ENCODE measurements at places on chromosomes 2 and 18. TPM values are rescaled to one million over a fixed set of nuclear protein-coding genes. Genes with fewer than 3 reads are reported as not detected.
A peak's percentile ranks its signal among the peaks of the same experiment; 100 is the strongest.

GRCh38 chr18:65753520-65753919, 2.7 kb downstream of the CDH7 start:
- DNase-seq: no peak

DNA sequence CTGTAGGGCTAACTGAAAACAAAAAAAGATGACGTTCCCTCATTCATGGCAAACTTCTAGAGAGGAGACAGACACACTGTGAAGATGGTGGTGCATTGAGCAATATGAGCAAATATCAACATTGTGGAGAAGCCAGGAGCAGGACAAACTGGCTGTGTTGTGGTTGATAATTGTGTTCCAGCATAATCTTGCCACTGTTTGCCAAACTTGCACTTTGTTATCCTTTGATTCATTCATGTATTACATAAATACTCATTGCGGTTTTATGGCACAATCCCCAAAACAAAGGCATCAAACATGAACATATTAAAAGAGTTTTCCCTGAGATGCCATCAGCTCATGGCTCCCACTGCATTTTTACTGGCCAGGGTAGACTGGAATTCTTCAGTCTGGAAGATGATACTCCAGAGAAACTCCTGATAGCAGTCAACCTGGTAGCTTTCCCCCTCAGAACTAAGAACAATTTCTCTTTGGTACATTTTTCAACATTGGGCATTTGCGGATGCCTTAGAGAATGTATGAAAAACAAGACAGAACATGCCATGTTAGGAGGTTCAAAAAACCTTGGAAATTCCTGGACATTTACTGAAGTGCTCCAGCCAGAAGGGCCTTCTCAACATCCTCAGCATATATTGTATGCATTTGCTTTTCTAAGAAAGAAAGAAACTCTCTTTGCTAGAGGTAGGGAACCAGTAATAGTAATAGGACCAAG, 487.4 kb upstream of the CELF4 start:
- DNase-seq: no peak

GRCh38 chr18:47863041-47863440, 67.4 kb downstream of the SMAD2 start:
- peak; percentile 20 for DNase-seq

DNA sequence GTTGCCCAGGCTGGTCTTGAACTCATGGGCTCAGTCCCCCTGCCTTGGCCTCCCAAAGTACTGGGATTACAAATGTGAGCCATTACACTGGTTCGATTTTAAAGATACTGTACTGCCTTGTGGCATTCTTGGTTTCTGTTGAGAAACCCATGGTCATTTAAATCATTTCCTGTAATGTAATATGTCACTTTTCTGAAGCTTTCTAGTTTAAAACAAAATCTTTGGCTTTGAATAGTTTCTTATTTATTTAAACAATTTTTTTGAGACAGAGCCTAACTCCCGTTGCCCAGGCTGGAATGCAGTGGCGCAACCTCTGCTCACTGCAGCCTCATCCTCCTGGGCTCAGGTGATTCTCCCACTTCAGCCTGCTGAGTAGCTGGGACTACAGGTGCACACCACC, 8.9 kb downstream of the ZNF512 start:
- no peak for DNase-seq

DNA sequence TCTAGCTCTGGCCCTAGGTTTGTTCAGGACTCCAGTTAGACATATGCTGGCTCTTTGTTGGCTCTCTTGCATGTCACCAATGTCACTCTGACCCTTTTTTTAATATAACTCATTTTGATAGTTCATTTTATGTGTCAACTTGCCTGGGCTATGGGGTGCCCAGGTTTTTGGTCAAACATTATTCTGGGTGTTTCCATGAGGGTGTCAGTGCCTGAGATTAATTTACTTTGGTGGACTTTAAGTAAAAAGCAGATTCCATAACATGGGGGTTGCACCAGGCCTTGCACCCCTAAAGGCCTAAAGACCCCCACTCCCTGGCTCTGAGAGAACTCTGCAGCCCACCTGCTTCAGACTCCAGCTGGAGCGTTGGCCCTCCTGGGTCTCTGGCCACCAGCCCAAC, 48.1 kb upstream of the SNTG2 start:
- no peak for DNase-seq

- no peak for DNase-seq
Observed at GRCh38 chr2:203734276-203734983, 28.0 kb downstream of the CD28 start.

GRCh38 chr2:233445152-233445830, 91.0 kb downstream of the DGKD start:
- DNase-seq: no peak

- DNase-seq: no peak
Observed at GRCh38 chr18:74457725-74458421, 765 bp upstream of the DIPK1C start.

- DNase-seq: peak; percentile 37
Observed at GRCh38 chr2:221554769-221555493, 17.2 kb downstream of the EPHA4 start.

GRCh38 chr2:23146011-23146410, 239.0 kb upstream of the KLHL29 start:
- no peak for DNase-seq

- DNase-seq: no peak
Observed at GRCh38 chr2:86239326-86239725, 40.1 kb downstream of the MRPL35 start.

- DNase-seq: peak; percentile 92
Observed at GRCh38 chr2:189287982-189288521, 108.5 kb upstream of the COL5A2 start.

DNA sequence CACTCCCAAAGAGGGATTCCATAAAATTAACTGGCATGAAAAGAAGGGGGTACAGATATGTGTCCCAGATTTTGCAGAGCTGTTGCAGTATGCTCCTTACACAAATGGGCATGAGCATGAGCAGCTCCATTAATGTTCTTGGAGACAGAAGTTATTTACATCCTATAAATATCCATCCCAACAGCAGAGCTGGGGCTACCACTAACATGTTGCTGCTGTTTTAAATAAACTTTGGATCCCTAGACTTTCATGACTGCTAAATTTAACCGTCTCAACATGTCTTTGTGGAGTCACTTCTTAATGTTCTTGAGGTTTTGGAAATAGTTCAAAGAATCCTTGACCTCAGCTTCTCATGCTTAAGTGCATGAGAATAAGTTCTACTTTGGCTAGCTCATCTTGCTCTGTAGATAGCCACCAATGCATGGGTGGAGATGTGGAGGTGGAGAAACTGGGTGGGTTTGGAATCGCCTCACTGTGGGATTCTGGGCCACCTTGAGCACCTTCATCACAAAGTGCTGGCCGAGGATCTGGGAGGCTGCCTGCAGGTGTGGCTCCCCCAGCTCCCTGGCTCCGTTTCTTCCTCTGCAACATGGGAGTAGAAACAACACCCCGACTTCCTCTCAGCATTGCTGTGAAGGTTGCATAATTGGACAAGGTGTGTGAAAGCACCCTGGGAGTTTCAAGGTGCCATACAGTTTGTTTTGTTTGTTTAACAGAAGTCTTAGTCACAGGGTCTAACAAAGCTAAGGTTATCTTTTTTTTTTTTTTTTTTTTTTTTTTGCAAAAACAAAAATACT, 307.2 kb downstream of the MYCN start:
- DNase-seq: no peak

- DNase-seq: peak; percentile 82
Observed at GRCh38 chr2:53202063-53202462, 565.5 kb upstream of the CHAC2 start.

DNA sequence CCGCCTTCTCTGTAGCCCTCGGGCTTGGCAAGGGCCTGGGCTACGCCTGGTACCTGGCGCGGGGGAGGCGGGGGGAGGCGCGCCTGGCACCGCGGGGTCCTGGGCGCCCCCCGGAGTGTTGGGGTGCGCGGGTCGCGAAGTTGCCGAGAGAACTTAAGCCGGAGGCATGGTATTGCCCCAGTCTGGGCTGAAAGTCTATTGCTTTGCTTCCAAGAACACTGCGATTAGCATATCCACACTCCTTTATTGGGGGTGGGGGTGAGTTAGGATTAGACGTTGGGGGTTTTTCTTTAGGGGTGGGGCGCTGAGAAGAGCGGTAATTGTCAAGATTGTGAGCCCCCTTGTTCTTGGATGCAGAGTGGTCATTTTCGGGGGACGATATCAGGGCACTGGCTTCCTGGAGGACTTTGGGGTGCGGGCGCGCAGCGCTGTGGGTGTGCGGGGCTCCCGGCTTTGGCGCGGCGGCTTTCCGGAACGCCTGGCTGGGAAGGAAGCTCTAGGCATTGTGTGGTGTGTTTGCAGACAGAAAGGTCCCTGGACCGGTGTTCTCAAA, 798 bp downstream of the TANC1 start:
- no peak for DNase-seq

- DNase-seq: no peak
Observed at GRCh38 chr2:226439337-226439736, 360.3 kb downstream of the IRS1 start.

GRCh38 chr2:192960945-192961344, 766.2 kb upstream of the TMEFF2 start:
- peak; percentile 2 for DNase-seq

DNA sequence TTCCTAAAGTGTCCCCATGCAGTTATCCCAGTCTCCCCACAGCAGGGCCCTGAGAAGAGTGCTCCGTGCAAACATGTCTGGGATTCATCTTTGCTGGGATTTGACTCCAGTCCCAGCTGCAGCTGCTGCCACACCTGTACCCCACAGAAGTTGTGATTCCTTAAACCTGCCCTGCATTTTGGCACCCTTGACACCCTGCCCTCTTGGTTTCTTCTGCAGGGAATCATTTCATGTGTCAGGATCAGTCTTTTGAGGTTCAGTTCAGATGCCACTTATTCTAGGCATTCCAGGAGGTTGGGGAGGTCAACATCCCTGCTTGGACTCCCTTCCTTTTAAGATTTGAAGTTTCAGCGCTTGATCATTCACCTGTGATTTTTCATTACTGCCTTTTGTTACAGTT, 108.3 kb downstream of the SPTBN1 start:
- no peak for DNase-seq

- DNase-seq: no peak
Observed at GRCh38 chr2:113050921-113051895, 1.5 kb downstream of the IL36B start.

GRCh38 chr2:10654069-10654468, 35.7 kb downstream of the NOL10 start:
- DNase-seq: peak; percentile 31

DNA sequence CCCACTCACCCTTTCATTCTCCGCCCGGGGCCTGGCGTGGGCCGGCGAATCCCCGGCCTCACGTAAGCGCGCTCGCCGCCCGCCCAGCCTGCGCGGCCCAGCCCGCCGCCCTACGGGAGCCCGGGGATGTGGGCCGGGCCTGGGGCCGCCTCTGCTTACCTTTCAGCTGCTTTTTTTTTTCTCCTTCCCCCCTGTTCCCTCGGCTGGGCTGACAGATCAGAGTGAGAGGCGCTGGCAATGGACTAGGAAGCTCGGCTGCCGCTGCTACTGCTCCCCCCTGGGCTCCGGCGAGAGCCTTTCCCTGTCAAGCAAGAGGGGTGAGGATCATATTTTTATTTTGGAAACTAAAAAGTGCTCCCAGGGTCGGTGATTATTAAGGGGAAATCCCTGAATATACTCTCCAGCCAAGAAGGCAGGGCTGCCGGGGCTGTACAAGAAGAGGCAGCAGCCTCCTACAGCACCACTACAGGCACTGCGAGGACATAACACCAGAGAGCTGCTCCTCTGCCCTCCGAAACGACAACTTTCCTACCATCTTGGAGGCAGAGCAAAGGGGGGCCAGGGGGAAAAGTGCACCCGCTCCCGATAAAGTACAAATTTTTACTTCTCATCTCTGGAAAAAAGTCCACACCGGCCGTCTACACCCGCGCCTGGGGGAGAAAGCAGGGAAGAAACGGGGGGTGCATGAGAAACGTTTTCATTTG, at the start of gene INO80D:
Gene INO80D (minus strand): TSS at position 433 of the 704 bp plus-strand sequence. CDS start 23,158 bp downstream, outside the sequence.
- DNase-seq: peak; percentile 86

GRCh38 chr18:8005870-8006569, 438.9 kb downstream of the PTPRM start:
- DNase-seq: no peak

DNA sequence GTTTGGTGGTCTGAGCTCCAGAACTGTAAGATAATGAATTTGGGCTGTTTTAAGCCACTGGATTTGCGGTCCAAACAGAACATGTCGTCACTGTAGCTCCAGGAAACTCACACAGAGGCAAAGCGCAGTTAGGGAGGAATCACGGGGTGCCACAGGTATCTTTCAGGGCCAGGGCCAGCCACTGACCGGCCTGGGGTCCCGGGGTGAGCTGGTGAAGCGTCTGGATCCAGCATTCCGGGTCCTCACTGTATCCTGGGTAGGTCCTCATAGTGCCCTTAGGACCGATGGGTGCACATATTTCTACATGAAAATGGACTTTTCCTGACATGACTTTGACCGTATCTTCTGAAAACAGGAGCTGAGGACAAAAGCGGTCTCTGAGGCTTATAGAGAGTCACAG, 196.0 kb upstream of the HDAC4 start:
- no peak for DNase-seq

GRCh38 chr2:212596688-212597087, 58.1 kb upstream of the ERBB4 start:
- no peak for DNase-seq

DNA sequence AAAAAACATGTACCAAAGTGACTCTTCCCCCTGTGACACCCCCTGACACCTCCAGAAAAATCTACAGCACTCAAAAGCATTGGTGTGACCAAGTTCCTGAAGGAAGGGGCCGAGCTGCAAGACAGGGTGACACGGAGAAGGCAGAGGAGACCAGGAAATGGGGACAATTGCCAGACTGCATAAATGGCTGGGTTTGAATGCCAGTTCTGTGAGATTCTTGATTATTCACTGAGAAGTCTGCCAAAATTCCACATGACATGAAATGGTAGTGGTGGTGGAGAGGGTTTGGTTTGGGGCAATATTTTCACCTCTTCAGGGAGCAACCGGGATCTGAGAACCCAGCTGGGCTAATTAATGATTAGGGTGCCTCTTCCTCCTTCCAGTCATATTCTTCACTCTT, 178.5 kb downstream of the ARL4C start:
- DNase-seq: no peak

DNA sequence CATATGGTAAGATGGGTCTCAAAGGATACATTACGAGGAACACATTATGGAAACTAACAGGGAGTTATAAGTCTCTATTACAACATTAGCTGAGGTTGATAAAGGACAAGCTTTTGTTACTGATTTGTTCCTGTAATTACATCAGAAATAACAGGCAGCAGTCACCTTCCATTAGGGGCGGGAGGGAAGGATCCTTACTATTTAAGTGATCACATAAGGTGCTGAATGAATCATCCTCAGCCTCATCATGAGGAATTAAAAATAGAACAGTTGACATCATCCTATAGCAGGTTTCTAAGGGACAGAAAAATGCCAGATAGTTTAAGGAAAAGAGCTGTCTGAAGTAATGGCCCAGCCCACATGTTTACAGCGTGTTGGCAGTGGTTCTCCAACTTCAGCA, 86.9 kb upstream of the MGAT5 start:
- no peak for DNase-seq

SERPINB13 gene
- total RNA-seq: not detected

INHA gene
- not detected for total RNA-seq

MOGAT1 gene
- total RNA-seq: not detected

C2orf81 gene
- 0.63 TPM for total RNA-seq

PUM2 gene
- 21.2 TPM for total RNA-seq

DPY30 gene
- total RNA-seq: 69.6 TPM

TRABD2A gene
- total RNA-seq: 14.8 TPM

SULT1C4 gene
- not detected for total RNA-seq

REG1B gene
- total RNA-seq: not detected

LYG1 gene
- total RNA-seq: 0.86 TPM

CIDEA gene
- total RNA-seq: not detected

TMEM247 gene
- not detected for total RNA-seq

LOXHD1 gene
- not detected for total RNA-seq

CROCC2 gene
- total RNA-seq: not detected

METTL5 gene
- 48.7 TPM for total RNA-seq

SCN9A gene
- total RNA-seq: 1.1 TPM

TMEM185B gene
- 39.8 TPM for total RNA-seq

LYPD6 gene
- total RNA-seq: 16.6 TPM

Measured in LHCN-M2 (cell line).